ENCODE measurements at places on chromosomes 13 and 19.

DNA sequence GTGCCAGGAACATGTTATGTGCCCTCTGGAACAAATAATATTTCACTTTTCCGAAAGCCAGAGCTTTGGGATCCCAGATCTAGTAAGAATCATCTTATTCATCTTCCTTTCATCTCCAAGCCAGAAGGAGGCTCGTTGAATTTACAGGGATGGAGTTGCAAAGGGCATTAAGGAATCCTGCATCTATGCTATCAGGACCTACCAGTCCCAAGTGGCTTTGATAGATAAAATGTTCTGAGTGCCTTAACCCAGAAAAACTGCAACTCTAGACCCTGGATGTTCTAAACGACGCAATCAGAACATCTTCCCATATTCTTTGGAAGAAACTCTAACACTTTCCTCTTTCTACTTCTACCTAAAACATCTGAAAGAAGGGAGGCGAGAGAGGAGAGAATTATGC lies 9.2 kb upstream of the EDDM13 start:
- no peak for DNase-seq

DNA sequence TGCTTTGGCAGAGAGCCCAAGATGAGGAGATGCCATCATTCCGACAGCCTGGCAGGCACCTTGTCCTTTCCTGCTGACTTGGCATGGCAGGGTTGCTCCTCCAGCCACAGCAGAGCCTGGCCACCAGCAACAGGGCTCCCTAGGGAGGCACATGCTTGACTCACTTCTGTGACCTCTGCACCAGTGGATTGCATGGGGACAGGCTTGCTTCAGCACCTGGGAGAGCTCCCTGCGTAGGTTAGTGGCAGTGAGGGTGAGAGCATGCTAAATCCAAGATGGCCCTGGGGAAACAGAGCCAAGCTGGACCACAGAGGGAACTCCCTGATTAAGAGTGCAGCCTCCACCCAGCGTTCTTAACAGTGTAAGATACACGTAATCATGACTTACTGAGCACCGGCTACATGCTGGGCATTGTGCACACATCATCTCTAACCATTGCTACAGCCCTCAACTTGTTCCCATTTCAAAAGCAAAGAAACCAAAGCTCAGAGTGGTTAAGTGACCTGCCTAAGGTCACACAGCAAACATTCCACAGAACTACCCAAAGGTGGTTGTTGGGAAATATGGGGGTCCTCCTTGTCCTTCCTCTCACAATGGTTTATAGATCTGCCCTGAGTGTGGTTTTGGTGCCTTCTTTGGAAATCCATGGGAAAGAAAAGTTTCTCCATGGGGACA lies 116.6 kb upstream of the UQCRFS1 start:
- DNase-seq = peak; percentile 42

- DNase-seq = peak; percentile 71
Measured at GRCh38 chr19:58279042-58279924, 528 bp downstream of the ZNF8 start.

- no peak for DNase-seq
Measured at GRCh38 chr13:112849500-112849899, 119.5 kb upstream of the MCF2L start.

DNA sequence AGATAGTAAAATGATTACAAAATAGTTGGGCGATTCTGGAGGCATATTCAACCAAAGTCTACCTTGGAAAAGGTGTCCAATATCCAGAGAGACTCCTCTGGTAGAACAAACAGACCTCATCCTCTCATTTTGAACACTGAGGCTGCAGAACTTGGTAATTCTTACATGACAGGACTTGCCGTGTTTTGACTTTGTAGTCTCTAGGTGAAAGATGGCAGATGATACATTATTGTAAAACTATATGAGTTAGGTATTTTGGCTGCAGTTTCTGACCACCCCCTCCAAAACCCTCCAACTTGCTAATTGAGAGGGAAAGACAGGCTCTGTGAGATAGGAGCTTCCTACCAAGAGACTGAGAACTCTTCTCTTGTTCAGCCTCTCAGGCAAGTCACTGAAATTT lies 22.6 kb downstream of the SAE1 start:
- DNase-seq = no peak

GRCh38 chr13:78993792-78994191 lies 334.8 kb upstream of the OBI1 start:
- DNase-seq = no peak

GRCh38 chr19:46383846-46384245 lies 29.5 kb downstream of the CCDC8 start:
- DNase-seq = no peak

DNA sequence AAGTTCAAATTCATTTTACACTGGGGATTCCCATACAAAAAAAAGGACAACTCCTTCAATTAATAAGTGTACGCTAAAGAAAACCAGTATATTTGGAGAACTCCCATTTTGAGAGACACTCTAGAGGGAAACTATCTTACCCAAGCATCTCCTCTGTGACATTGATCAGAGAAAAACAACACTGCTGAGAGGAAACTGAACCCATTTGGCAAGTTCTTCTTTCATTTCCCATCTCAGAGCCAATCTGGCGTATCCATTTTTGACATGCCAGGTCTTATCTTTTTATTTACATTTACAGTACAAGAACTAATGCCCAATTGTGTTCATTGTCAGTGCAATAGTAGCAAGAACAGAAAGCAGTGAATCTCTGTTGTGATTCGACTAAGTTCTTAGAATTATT lies 30.1 kb downstream of the LIG4 start:
- DNase-seq = no peak

DNA sequence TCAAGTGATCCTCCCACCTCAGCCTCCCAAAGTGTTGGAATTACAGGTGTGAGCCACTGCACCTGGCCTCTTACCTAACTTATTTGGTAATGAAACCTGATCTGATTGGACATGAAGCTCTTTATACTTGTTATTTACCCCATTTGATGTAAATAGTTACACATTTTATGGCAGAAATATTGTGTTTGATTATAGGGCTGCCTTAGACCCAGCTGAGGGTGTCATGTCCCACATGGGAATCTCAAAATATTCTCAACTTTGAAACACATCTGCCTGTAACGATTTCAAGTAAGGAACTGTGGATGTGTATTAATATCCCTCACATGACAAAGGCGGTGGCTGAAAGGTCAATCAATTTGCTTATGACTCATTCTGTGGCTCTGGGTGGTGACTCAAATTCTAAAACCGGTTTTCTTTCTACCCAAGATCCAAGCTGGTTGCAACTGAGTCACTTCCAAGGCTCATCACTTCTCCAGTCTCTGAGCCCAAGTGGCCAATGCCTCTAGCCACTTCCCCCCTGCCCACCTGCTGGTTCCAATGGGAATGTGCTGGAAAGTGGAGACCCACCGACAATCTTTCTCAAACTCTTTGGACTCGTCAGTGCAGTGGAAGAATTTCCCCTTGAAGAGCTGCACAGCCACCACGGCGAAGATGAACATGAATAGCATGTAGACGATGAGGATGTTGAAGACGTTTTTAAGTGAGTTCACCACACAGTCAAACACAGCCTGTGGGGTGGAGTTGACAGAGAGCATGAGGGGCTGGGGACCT lies 110.9 kb downstream of the IER2 start:
- DNase-seq = peak; percentile 17

- DNase-seq = no peak
Measured at GRCh38 chr19:40247178-40247577, 20.7 kb upstream of the CCNP start.

GRCh38 chr19:49763230-49763629 lies at the start of gene TSKS:
TSS of gene TSKS (minus strand) at chr19:49763306. CDS start at chr19:49763247, 59 bp downstream.
- no peak for DNase-seq

DNA sequence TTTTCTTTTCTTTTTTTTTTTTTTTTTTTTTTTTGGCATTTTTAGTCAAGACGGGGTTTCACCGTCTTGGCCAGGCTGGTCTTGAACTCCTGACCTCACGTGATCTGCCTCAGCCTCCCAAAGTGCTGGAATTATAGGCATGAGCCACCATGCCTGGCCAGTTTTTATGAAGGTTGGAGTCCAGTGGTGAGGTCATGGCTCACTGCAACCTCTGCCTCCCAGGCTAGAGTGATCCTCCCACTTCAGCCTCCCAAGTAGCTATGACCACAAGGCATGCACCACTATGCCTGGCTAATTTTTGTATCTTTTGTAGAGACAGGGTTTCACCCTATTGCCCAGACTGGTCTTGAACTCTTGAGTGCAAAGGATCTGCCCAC lies 4.2 kb downstream of the SNRPA start:
- DNase-seq = no peak

DNA sequence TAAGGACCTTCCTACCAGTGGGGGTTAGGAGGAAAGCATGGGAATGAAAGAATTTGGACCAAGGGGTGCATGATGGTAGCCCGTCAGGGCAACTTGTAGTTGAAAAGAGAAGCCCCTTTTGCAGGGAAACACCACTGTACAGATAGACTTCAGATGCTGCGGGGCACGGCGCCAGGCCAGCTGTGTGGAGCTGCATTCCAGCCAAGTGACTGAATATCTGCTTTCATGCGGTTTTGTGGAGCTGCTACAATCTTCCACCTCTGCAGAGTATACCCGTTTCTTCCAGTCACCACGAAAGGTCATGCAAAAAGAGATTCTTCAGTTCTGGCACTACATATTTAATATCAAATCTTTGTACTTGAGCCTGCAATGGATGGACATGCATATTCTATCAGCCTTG lies 104.7 kb downstream of the RGCC start:
- no peak for DNase-seq

GRCh38 chr13:95121516-95121915 lies 179.7 kb downstream of the ABCC4 start:
- no peak for DNase-seq

DNA sequence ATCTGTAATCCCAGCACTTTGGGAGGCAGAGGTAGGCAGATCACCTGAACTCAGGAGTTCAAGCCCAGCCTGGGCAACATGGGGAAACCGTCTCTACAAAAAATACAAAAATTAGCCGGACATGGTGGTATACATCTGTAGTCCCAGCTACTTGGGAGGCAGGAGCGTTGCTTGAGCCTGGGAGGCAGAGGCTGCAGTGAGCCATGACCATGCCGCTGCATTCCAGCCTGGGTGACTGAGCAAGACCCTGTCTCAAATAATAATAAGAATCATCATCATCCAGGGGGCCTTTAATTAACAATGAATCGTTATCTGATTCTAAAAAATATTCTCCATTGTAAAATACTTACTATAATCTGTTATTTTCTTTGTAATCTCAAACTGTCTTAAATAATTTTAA lies 283.4 kb downstream of the DACH1 start:
- DNase-seq = no peak

DNA sequence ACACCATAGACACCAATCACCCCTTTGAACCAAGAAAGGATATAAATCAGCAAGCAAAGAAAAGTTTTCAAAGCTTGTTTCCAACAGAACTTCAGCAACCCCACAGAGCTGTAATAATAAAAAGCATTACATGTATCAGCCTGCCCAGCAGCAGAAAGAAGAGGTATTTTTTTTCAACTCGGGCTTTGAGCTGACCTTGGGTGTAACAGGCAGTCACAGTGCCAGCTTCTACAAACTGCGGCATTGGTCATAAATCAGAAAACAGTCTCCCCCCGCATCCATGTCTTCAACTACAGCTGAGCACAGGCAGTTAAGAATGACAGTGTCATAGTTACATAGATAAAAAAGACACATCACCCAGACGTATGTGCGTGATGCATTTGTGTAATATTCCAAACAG lies 671.0 kb upstream of the SLITRK1 start:
- DNase-seq = no peak

DNA sequence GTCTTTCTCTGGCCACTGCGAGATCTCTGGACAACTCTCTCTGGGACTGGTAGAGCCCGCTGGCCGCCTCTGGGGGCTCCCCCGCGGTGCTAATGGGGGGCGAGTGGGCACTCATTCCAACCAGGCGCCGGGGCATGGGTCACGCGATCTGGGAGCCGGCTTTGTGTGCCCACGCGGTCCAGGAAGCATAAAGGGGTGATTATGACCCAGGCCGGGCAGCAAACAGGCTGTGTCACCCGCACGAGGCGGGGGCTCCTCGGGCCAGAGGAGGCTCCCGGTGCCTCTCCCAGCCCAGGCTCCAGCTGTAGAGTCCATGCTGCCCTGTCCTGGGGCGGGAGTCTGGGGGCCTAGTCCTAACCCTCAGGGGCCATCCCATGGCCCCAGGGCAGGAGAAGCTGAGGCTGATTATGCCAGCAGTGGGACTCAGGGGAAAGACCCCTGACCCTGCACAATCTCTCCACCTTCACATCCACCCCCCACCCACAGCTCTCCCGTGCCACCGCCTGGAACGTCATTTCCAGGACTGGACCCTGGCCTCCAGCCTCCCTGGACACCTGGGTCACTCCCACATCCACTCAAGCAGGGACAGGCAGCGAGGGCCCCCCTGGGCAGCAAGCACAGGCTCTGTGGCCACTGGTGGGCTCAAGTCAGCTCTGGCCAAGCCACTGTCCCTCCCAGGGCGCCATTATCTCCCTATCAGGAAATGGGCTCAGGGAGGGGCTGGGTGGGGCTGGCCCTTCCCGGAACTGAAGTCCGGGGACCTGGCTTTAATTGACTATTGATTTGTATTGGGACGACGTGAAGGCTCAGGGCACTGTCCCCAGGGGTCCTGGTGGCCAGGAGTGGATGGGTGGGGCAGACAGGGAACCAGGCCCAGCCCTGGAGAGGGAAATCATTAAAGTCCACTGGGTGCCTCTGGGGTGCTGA lies 50.0 kb downstream of the PTPRS start:
- no peak for DNase-seq

DNA sequence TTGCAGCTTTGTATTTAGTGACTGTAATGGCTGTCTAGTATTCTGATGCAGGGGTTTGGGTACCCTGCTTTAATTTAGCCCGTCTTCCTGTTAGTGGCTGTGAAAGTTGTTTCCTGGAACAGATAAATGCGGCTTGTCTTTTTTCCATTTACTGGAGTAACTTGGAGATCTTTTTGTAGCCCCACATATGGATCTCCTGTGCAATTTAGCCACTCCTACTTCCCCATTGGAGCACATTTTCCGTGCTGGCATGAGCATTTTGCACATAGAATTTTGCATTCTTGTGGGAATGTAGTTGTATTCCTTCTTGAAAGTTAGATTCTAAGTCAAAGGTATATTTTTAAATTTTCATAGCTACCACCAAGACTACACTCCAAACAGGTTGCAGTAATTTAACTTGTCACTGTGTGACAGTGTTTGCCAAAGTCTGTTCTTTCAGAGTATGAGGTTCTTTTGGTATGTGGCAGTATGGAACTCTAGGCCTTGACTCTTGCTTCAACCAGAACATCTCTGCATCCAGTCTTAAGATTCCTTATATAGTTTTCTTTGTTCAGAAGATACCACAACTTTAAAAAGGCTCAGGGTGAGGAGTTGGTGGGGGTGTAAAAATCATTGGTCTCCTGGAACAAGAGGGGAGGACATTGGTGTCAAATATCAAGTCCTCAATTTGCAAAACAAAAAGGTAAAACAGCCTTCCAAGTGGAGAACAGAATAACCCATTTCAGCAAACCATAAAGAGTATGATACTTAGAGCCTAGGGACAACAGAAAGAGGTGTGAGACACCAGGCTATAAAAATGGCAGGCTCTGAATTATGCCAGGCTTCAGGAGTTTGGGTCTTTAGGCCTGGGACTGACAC lies 21.1 kb upstream of the CCDC97 start:
- no peak for DNase-seq

DNA sequence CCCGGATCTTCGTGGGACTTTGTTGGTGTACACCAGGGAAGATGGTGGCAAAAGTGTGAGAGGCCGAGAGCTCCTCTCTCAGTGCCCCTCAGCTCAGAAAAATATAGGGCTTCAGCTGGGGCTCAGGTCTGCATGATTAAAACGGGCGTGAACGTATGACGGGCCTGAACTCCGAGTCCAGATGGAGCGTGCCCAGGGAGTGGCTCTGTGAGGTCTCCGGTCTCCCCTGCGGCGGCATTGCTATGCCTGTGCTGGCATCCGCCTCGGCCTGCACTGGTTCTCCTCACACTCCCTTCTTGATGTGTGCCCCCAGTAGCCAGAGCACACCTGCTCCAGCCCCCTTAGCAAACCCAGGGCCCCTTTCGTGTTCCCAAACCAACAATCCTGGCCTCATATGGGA lies 82.0 kb downstream of the TEX29 start:
- no peak for DNase-seq
